ENCODE measurements at places on chromosomes 1 and 21. TPM values are rescaled to one million over a fixed set of nuclear protein-coding genes. Genes with fewer than 3 reads are reported as not detected.
A peak's percentile ranks its signal among the peaks of the same experiment; 100 is the strongest.

The C21orf58 gene
- 0.53 TPM for total RNA-seq

The USH2A gene
- total RNA-seq, result 0.02 TPM

The HNRNPCL4 gene
- total RNA-seq, result not detected

The CXADR gene
- total RNA-seq, result 0.35 TPM

The FMN2 gene
- total RNA-seq, result not detected

The REN gene
- total RNA-seq, result not detected

The SIKE1 gene
- 25.7 TPM for total RNA-seq

DNA sequence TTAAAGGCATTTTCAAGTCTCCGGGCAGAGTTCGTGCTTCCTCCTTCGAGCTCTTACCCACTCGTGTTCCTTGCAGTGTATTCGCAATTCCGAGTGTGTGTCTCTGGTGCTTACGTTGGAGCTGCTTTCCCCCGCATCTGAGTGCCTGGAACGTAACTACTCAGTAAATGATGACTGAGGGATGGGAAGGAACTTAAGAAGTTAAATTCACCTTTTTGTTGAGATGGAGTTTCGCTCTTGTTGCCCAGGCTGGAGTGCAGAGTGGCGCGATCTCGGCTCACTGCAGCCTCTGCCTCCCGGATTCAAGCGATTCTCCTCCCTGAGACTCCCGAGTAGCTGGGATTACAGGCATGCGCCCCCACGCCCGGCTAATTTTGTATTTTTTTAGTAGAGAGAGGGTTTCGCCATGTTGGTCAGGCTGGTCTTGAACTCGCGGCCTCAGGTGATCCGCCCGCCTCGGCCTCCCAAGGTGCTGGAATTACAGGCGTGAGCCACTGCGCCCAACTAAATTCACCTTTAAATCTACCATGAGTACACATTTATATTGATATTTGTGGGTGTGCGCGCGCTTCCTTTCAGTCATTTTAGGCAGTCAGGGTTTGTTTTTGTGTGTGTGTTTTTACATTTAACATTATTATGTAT, 837 bp downstream of the NDUFS5 start:
- no peaks in the 10 kb centered on the region for H3K27me3 ChIP-seq
- H3K36me3 ChIP-seq, result no peaks in the 10 kb centered on the region
- DNase-seq, result no peak
- H3K27ac ChIP-seq, result peak overlapping the region; percentile 97
- H3K4me3 ChIP-seq, result peak overlapping the region; percentile 68

DNA sequence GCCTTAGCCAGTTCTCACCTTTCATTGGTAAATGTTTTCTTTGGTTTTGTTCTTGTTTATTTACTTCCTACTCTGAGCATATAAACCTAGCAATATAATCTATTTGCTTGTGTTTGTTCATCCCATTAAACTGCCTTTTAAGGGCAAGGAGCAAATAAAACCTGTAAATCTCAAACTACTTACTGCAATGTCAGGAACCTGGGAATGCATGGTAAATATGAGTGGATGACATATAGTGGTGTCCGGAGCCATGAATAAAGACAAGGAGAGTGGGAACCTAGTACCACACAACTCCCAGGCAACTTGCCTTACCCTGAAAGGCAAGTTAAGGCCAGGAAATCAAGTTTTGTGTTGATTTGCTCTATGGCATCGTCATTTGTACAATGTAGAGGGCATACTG, 1133.7 kb upstream of the NCAM2 start:
- no peaks in the 10 kb centered on the region for H3K36me3 ChIP-seq
- H3K27ac ChIP-seq, result no peak overlapping the region
- DNase-seq, result no peak
- H3K4me1 ChIP-seq, result no peaks in the 10 kb centered on the region

GRCh38 chr1:37476460-37477197, 2.2 kb downstream of the ZC3H12A start:
- peak overlapping the region; percentile 93 for H3K4me3 ChIP-seq
- H3K27me3 ChIP-seq, result no peaks in the 10 kb centered on the region

DNA sequence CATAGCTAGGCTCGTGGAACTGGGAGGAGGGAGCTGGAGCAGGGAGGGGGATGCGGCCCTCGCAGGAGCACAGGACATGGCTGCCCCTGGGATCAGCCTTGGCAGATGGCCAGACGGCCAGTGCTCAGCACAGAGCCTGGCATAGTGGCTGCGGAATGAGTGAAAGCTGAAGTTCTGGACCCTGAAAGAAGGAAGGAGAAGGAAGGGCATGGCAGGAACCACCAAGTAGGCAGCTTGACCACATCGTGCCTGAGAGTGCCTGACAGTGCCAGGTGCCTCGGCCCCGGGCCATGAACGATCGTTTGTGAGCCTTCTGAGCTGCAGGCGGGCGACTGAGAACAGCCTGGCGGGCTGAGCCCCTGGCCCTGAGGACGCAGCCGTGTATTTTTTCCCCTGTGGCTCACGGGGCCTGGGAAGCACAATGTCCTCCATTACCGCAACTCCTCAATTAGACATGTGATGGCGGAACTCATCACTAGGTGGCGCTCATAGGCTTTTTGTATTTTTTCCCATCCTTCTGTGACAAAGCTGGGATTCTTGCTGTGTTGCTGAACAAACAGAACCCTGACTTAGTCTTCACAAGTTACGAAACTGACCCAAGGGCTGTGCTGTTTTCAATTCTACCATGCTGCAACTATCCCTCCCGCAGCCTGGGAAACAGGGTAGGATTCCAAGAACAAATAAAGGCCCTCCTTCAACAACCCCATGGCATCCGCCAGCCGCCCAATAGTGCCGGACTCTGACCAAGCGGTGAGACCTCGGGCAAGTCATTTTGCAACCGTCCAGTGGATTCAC, 29.9 kb upstream of the TMEM61 start:
- no peaks in the 10 kb centered on the region for H3K36me3 ChIP-seq
- H3K4me3 ChIP-seq, result no peak overlapping the region
- DNase-seq, result peak; percentile 35
- H3K27ac ChIP-seq, result peak overlapping the region; percentile 23
- no peaks in the 10 kb centered on the region for H3K27me3 ChIP-seq

- H3K4me3 ChIP-seq, result no peak overlapping the region
- H3K4me1 ChIP-seq, result no peaks in the 10 kb centered on the region
- no peak for DNase-seq
- H3K36me3 ChIP-seq, result no peaks in the 10 kb centered on the region
- H3K27ac ChIP-seq, result no peak overlapping the region
- H3K27me3 ChIP-seq, result no peaks in the 10 kb centered on the region
Measured at GRCh38 chr21:20010691-20011200, 987.5 kb upstream of the NCAM2 start.

DNA sequence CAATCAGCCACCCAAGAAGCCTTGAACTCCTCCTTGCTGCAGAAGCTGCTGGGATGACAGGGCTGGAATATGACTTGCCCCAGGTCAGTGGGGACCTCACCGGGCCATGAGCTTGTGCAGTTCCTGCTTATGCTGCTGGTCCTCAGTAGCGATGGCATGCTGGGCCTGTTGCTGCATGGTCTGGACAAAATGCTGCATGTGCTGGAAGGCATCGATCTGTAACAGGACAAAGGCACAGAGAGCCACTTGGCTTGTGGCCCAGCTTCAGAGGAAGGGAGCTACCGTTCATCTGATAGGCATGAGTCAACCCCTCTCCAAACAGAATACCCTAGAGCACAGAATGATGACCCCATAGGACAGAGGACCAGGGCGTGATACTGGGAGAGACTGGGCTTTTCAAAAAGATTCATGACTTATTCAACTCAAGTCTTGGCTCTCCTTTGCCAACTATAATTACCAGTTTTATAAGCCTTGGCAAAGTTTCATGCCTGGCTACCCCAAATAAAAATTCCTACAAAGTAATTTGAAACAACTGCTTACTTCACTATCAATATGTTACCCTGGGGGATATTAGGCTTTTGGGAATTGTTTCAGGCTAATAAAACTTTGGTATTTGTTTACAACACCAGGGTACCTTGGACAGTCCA, 34.7 kb upstream of the EXOSC10 start:
- no peak for DNase-seq
- H3K27ac ChIP-seq, result peak overlapping the region; percentile 68
- peaks cover 3% of the 10 kb centered on the region for H3K4me1 ChIP-seq

- no peaks in the 10 kb centered on the region for H3K36me3 ChIP-seq
- no peak for DNase-seq
- peaks cover 20% of the 10 kb centered on the region for H3K27me3 ChIP-seq
- H3K4me1 ChIP-seq, result peaks cover 5% of the 10 kb centered on the region
Measured at GRCh38 chr1:204151552-204152309, at the start of gene ETNK2. Gene ETNK2, minus strand, starts transcription at chr1:204152044. Its CDS starts 192 bp downstream, at chr1:204151852.

DNA sequence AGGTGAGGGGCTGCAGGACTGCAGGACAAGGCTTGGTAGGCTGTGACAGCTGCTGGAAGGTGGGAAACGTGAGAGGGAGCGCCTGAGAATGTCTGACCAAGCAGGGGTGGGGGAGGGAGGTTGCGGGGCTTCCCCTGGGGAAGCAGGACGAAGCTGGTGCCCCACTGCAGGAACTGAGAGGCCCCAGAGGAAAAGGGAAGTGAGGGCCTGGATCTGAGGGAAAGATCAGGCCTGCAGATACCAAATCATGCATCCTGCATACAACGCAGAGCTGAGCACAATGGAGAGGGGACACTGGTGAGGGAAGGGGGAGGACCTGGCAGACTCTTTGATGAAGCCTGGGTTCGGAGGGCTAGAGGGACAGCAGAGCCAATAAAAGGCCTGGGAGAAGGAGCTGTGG, 65.7 kb upstream of the BACE2 start:
- no peaks in the 10 kb centered on the region for H3K4me1 ChIP-seq
- H3K4me3 ChIP-seq, result no peak overlapping the region
- H3K27ac ChIP-seq, result no peak overlapping the region
- H3K27me3 ChIP-seq, result peaks cover 18% of the 10 kb centered on the region

GRCh38 chr1:22633697-22634463, 2.5 kb upstream of the C1QA start:
- DNase-seq, result no peak
- no peak overlapping the region for H3K27ac ChIP-seq
- no peak overlapping the region for H3K4me3 ChIP-seq
- H3K36me3 ChIP-seq, result no peaks in the 10 kb centered on the region

DNA sequence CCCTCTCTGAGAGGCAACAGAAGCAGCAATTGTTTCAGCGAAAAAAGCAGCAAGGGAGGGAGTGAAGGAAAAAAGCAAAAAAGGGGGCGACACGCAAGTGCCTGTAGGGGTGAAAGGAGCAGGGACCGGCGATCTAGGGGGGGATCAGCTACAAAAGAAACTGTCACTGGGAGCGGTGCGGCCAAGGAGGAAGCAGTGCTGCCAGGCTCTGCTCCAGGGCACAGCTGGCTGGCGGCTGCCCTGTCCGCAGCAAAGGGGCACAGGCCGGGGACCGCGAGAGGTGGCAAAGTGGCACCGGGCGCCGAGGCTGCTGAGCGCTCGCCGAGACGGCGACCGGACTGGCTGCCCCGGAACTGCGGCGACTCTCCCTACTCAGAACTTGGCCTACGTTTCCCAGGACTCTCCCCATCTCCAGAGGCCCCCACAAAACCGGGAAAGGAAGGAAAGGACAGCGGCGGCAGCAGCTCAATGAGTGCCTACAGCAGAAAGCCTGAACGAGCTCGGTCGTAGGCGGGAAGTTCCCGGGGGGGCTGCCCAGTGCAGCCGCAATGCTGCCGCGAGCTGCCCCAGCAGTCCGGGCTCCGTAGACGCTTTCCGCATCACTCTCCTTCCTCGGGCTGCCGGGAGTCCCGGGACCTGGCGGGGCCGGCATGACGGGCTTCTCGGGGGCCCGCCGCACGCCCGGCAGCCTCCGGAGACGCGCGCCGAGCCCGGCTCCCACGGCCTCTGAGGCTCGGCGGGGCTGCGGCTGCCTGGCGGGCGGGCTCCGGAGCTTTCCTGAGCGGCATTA, 1.0 kb upstream of the CDKN2C start:
- no peak for DNase-seq
- peaks cover 28% of the 10 kb centered on the region for H3K4me1 ChIP-seq
- H3K4me3 ChIP-seq, result peak overlapping the region; percentile 80
- H3K27ac ChIP-seq, result peak overlapping the region; percentile 96

GRCh38 chr1:56774067-56774609, 45.1 kb downstream of the FYB2 start:
- no peaks in the 10 kb centered on the region for H3K27me3 ChIP-seq
- H3K36me3 ChIP-seq, result no peaks in the 10 kb centered on the region
- DNase-seq, result no peak

DNA sequence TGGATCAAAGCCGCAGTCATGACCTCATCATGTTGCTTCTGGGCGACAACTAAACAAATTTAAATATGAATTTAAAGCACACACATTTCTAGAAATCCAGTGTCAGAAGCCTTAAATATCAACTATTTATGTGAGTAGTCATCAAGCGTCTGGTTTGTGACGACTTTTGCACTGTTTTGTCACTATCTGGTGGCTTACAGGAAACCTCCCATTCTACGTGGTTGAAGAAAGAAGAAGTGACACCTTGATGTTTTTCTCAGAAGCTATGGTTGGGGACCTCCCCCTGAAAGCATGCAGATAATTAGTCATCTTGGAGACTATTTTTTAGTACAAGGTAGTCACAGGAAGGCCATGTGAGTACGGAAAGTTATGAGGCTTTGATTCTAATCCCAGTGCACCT, 58.5 kb downstream of the TENT5C start:
- H3K4me3 ChIP-seq, result no peak overlapping the region
- H3K36me3 ChIP-seq, result no peaks in the 10 kb centered on the region
- H3K27ac ChIP-seq, result no peak overlapping the region
- no peaks in the 10 kb centered on the region for H3K4me1 ChIP-seq

DNA sequence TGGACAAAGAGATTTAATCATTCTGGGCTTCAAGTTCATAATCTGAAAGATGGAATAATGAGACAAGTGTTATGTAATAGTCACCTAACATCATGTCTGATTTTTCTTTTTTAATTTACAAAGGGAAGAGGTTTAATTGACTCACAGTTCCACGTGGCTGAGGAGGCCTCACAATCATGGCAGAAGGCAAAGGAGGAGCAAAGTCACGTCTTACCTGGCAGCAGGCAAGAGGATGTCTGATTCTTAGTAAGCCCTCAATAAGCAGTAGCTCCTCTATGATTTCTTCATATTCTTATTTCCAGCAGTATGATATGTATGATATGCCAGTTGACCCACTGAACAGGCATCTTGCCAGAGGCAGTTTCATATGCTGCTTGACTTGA, 152.7 kb downstream of the S1PR1 start:
- H3K27ac ChIP-seq, result no peak overlapping the region
- no peaks in the 10 kb centered on the region for H3K36me3 ChIP-seq
- DNase-seq, result no peak
- H3K27me3 ChIP-seq, result no peaks in the 10 kb centered on the region
- H3K4me1 ChIP-seq, result no peaks in the 10 kb centered on the region
- H3K4me3 ChIP-seq, result no peak overlapping the region

GRCh38 chr1:178172939-178173338, 79.0 kb downstream of the RASAL2 start:
- no peaks in the 10 kb centered on the region for H3K27me3 ChIP-seq
- no peak overlapping the region for H3K27ac ChIP-seq

Data from gastrocnemius medialis (tissue), 4 donors.